Stimulated activated CD4-positive, alpha-beta T cell treated with anti-CD3 and anti-CD28 coated beads, Interleukin-15, amount 100 ng/mL, for 48 hours (primary cell): ENCODE measurements at places on chromosomes 12 and 14.

DNA sequence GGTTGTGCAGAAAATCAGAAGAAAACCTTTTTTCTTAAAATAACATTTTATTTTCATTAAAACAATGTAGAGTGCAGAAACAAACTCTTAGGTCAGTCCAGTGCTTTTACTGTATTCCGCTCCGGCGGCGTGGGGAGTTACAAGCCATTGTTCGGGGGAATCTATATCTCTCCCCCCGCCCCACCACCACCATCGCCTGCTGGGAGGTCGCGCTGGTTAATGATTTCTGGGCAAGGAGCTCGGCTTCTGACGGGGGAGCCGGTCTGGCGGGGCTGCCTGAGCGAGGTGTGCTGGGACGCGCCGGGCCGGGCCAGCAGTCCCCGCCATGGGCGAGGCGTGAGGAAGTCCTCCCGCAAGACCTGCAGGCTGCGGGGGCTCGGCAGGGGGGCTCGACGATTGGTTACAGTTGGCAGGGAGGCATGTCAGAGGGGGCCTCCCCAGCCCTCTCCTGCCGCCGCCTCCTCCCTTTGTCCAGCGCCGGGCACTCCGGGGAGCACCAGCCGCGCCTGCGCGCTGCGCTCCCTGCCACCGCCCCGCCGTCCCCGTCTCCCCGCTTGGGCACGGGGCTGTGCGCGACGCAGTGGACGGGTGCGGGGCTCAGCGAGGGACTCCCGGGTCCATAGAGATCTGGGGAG lies 1.0 kb upstream of the DUSP6 start:
- DNase-seq: no peak

DNA sequence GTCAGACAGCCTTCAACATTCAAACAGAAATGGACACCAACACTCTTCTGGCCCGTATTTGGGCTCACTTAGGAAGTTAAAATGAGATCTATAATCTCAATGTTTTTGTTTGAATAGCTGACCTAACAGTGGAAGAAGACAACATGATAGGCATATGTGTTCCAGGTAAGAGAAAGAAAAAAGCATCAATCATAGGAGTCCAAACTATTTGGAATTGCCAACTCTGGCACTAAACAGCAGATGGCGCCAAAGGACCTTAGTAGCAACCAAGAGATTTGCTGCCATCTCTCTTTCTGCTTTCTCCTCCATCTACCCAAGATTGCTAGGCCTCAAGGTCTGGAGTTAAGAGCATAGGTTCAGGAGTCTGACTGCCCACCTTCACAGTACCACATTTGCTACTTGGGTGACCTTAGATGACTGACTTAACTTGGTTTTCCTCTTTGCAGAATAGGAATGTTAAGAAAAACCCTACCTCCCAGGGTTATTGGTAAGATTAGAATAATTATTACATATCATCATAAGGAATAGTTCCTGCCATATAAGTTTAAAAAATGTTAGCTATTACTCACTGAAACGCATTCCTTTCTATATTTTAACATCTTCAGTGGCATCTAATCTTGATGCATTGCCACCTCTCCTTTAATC lies 30.2 kb downstream of the PEX5 start:
- peak; percentile 39 for DNase-seq

DNA sequence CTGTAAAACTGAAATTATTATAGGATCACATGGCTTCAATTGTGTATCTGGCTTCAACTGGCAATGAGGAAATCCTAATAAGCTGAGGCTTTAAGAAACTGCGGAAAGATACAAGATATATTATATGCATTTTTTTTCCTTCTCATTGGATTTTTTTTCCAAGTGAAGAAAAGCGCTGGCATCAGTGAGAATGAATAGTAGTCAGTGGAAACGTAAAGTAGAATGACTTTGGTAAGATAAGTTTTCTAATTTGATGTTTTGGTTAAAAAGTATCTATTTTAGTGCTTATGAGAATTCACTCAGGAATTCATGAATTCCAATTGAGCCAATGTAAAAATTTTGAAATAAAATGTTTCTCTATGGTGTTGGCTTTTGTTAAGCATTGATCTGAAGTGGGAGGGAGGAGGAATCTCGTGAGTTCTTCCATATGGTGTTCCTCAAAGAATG lies 173.5 kb upstream of the FRMD6 start:
- DNase-seq: no peak

- no peak for DNase-seq
Observed at GRCh38 chr12:126537961-126538530, 1472.8 kb downstream of the AACS start.

GRCh38 chr12:89251342-89252271 lies 100.7 kb downstream of the DUSP6 start:
- DNase-seq: no peak

DNA sequence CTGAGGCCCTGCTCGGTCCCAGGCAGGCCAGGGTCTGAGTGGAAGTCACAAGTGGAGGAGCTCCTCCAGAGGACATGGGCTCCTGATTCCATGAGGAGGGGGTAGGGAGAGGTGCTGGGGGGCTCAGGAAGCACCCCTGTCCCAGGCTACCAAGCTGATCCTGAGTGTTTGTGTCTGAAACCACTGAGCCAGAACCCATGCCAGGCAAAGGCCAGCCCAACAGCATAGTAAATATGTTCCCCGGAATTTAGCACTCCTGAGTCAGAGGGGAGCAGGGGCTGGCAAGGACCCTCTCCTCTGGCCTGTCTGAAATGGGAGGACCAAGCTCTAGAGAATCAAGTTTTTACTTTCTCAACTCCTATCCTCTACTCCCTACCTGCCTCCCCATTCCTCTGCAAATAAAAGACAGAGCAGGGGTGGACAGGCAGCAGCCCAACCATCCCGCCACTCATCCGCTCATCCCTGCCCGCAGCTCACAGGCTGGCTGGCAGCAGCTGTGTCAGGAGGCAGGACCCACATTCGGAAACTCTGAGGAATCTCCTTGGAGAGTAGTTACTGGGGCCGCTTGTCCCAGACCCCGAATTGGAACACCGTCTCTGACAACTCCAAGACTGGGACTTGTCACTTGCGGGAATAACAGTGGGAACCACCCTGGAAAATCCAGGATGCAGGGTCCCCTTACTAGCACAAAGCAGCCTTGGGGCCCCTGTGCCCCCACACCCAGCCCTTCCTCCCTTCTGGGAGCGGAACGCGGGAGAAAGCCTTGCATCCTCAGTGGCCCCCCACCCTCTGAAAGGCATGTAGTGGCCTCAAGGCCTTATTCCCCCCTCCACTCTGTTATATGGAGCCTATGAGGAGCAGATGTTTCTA lies 102.5 kb downstream of the ZFP36L1 start:
- DNase-seq: no peak
